ENCODE measurements at places on chromosomes 11 and 22.

DNA sequence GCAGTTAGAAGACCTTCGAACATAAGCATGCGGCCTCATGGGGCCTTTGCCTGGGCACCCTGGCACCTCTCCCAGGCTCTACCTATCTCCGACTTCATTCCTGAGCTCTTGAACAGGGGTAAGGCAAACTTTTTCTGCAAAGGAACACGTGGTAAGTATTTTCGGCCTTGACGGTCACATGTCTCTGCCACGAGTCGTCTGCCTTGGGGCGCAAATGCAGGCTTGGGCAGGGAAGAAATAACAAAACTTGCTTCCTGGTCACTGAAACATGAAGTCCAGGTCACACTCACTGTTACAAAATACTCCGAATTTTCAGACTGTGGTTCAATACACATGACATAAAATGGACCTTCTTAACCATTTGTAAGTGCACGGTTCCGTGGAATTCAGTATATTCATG is 3.4 kb upstream of the ASCL2 start:
- ATAC-seq = no peak

DNA sequence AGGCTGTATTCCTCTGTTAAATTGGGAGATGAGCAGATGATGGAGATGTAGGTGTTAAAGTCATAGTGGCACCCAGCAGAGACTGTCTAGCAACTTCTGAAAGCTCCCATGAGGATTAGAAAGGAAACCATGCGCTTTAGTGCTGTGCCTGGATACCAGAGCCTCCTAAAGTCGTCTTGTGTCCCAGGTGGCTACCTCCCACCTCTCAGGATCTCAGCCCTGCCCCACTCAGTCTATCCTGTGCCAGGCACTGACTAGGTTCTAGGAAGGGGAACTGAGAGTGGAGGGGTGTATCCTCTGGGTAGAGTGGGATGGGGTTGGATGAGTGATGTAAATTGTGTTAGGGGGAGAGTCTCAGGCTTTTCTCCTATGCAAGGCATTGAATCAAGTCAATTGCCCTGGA is 60.2 kb downstream of the KIAA1671 start:
- no peak for ATAC-seq

DNA sequence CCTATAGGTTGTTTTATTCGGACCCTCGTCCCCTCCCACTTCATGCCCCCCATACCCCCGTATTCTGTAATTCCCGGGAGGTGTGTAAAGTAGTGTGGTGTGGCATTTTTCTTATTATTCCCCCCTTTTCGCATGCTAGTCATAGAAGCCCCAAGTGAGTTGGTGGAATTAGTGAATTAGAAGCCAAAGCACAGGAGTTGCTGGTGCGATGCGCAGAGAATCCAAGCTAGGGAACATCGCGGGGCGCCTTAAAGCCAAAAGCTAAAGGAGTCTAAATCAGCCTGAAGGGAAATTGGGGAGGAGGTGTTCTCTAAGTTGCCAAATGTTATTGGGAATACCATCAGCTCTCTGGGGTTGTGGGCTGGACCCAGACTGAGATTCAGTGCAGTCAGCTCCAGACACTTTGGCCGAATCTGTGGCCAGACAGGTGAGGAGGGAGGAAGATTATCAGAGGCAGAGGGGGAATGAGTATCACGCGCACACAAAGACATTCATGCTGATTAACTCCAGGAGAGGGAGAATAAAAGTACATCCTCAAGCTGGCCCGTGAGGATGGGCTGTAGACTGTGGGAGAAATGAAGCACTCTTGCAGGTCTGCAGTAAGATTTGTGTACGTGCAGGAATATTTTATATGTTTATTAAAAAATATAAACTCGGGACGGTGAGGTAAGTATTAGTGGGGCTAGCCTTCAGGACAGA is 102.8 kb upstream of the HSD17B12 start:
- no peak for ATAC-seq

DNA sequence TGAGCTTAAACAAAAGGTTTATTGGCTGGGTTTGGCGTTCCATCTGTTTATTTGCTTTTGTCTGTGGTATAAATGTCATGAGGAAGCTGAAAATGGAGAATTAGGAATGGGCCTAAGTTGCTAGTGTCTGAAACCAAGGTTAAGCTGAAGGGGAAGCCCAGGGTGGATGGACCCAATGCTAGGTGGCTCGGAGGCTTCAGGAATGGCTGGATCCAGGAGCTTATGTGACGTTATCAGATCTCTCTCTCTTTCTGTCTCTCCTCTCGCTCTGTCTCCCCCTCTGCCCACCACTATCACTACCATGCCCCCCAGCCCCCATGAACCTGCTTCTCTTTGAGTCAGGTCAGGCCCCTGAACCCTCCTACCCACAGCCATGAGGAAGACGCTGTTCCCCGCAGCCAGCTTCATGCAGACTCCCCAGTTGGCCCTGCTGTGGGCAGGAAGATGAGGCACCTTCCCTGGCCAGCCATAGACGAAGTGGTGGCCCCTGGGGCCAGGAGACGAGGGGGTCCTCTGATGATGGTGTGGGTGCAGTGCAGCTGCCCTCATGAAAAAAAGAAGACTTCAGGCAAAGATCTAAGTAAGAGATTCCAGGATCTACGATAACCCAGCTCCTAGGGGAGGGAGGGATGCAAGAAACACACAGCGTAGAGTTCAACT is 101.5 kb downstream of the BRD1 start:
- ATAC-seq = no peak

GRCh38 chr11:16382638-16383380 is 26.5 kb upstream of the SOX6 start:
- ATAC-seq = no peak

- peak; percentile 90 for ATAC-seq
Measured at GRCh38 chr22:20464096-20464614, 26.5 kb upstream of the SCARF2 start.

- no peak for ATAC-seq
Measured at GRCh38 chr11:130477586-130478203, 29.2 kb downstream of the ADAMTS15 start.

GRCh38 chr11:124961972-124962609 is 8.1 kb downstream of the CCDC15 start:
- peak; percentile 91 for ATAC-seq

DNA sequence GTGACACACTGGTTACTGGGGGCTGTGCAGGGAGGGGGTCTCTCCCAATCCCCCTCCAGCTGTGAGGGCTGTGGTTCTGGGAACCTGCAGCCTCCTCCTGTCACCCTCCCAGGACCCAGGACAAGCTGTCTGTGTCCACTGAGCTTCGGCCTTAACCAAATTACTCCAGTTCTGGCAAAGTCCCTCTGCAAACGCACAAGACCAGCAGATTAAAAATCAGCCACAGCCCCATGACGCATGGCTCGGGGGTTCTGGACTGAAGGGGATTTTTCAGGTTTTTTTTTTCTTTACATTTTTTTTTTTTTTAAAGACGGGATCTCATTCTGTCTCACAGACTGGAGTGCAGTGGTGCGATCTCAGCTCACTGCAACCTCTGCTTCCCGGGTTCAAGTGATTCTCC is 32.2 kb upstream of the A4GALT start:
- ATAC-seq = no peak

DNA sequence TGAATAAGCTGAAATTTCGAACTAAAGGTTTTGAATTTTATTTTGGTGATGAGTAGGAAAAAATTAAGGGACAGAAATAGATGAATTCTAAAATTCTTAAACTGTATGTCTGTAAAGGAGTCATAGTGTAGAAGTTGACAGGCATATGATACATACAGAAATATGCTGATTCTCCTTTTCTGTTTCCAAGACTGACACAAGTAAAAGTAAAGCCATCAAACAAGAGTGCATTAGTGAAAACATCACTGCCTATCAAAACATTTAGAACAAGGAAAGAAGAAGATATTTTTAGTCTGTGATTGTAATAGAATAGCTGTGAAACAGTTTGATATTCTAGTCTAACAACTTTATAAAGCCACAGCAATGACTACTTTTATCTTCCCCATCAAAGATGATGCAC is 1318.0 kb upstream of the TENM4 start:
- no peak for ATAC-seq

DNA sequence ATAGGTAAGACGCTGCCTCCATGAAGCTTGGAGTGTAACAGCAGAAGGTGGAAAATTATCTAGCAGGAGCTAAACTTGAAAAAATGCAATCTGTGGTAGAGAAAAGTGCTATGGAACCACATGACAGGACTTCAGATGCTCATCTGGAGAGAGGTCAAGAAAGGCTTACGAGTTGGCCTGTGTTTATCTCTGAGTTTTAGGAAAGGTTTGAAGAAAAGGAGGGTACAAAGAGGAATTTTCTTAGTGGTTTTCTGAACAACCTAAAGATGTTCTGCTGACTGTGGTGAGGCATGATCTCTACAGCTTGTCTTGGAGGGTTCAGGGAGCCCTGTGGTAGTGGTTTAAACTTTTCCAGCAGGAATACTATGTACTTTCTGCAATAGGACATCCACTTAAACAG is 8.2 kb downstream of the FJX1 start:
- ATAC-seq = no peak

DNA sequence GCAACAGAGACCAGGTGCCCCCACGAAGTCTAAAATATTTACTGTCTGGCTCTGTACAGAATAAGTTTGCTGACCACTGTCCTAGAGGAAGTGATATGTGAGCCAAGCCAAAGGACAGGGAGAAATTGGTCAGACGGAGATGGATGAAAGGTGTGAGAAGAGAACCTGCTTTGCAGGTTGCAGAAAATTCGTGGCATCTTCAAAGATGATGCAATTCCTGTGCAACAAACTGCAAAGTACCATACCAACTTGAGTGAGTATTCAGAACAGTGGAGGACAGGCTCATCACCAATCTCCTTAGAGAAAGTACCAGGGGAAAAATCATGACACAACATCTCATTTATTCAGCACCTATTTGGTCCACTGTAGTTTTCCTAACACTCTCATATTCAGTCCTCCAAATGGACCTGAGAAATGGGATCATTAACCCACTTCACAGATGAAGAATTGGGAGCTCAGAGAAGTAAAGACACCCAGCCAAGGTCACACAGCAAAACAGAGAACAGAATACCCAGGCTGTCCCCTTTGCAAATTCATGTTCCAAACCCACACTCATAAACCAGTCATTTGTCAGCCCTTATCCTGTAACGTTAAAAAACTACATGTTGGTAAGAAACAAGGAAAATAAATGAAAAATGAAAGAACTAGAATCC is 536.8 kb downstream of the MIAT start:
- no peak for ATAC-seq

GRCh38 chr11:123478352-123478987 is 48.4 kb downstream of the GRAMD1B start:
- ATAC-seq = peak; percentile 48

DNA sequence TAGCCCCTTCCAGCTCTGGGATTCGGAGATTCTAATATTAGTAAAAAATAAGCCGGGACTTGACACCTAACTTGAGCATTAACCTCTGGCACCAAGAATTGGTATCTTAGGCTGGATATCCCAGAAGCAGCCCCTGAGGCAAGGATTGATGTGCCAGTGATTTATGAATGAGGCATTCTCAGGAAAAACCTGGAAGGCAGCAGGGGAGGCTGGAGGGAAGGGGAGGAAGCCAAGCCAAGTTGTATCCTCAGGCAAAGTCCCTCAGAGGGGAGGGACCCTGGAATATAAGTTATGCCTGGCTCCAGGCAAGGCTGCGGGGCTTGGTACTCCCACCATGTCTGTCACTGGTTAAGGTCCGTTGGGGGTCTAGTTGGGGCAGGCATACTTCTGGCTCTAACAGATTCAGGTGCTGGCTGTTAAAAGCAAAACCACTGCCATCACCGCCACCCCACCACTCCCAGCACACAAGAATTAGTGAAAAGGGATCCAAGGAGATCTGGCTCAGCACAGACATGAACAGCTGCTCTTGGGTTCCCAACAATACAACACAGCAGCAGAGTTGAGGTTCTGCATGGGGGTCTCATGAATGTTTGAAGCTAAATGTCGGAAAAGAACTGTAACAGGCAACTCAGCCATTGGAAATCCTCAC is 29.8 kb downstream of the LMO2 start:
- ATAC-seq = no peak

- no peak for ATAC-seq
Measured at GRCh38 chr22:33002035-33002434, 56.1 kb downstream of the SYN3 start.

DNA sequence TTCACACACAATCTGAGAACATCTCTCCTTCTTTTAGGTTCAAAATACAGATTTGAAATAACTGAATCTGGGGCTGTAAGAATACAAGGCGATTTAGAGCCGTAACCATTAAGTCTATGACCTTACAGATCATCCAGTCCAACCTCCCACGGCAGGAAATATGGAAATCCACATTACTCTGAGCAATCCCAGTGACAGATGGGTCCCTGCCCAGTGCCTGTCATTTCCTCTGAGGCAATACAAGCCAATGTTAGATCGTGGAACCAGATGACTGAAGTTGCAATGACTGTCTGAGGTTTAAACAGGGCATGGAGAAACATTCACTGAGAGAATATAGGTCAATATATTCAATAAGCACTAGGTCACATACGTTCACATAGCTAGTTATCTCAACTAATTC is 77.4 kb upstream of the OR5AK2 start:
- ATAC-seq = no peak

GRCh38 chr11:74403607-74404321 is 5.5 kb upstream of the PGM2L1 start:
- ATAC-seq = no peak

DNA sequence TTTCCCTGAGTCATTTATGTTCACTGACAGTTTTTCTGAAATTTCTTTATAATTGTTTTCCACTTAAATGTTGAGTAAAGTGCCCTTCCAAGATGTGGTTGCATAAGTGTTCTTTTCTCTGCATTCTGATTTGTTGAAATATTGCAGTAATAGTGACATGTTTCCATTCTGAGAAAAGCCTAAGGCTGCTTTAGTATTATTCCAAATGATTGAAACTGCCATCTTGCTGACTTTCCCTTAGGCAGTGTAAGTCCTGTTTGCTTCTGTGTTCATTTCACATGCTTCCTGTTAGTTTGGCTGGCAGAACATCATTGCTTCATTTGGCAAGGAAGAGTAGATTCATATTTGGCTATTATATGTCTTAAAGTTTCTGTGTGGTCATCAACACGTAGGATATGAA is 146.5 kb downstream of the ELP4 start:
- no peak for ATAC-seq

Measured in activated CD4-positive, CD25-positive, alpha-beta regulatory T cell treated with anti-CD3 and anti-CD28 coated beads, Interleukin-2, amount 50 U/mL, for 24 hours (primary cell).